ENCODE measurements at places on chromosomes 2 and 18.

GRCh38 chr2:74474481-74474880 lies 2.0 kb upstream of the MRPL53 start:
- no peak for DNase-seq

DNA sequence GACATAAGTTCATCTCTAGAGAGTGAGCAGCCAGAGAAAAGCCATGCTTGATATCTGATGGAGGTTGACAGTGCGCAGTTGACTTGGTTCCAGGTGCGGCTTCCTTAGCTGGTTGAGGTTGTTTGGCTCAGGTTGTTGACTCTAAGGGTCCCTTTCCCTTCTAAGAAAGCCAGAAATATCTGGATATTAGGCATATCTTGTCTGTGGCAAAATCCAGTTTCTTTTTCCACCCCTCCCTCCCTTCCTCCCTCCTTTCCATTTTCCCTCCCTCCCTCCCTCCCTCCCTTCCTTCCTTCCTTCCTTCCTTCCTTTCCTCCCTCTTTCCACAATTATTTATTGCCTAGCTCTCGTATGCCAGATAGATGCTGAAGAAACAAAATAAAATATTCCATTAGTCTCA lies 82.6 kb upstream of the TNP1 start:
- DNase-seq, result no peak

DNA sequence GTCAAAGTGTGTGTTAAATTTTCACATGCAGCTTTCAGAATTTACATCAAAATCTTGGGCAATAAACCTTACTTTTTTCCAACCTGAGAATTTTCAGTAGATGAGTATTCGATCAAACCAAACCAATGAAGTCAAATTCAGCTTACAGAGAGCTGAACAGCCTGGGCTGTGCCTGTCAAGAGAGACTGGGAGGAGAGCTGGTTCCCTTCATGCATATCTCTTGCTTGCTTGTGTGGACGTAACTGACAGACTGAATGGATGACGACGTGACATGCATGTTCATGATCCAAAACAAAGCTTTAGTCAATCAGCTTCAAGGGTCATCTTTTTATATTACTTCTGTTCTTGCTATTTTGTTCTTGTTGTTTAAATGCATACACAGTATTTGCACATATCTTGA lies 145.2 kb downstream of the GALNT3 start:
- DNase-seq, result no peak

GRCh38 chr2:170217778-170218251 lies 39.9 kb downstream of the MYO3B start:
- no peak for DNase-seq

DNA sequence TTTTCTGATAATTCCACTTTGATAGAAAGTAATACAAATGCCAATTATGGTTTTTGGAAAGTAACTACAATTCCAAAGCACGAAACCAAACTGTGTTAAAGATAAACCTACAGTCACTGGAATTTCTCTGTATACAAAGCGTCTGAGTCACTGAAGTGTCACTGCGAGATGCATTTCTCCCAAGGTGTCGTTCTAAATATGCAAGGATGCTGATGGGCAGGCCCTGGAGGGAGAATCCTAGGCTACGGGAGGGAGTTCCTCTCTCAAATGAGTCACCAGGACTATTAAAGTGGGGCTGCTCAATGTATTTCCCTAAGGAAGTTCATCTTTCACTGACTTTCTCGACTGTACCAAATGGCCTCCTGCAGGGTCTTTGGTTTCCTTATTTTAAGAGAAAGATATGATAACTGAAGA lies 163.8 kb upstream of the STK17B start:
- DNase-seq, result no peak

GRCh38 chr2:241984658-241985057 lies 115.1 kb downstream of the RTP5 start:
- no peak for DNase-seq

DNA sequence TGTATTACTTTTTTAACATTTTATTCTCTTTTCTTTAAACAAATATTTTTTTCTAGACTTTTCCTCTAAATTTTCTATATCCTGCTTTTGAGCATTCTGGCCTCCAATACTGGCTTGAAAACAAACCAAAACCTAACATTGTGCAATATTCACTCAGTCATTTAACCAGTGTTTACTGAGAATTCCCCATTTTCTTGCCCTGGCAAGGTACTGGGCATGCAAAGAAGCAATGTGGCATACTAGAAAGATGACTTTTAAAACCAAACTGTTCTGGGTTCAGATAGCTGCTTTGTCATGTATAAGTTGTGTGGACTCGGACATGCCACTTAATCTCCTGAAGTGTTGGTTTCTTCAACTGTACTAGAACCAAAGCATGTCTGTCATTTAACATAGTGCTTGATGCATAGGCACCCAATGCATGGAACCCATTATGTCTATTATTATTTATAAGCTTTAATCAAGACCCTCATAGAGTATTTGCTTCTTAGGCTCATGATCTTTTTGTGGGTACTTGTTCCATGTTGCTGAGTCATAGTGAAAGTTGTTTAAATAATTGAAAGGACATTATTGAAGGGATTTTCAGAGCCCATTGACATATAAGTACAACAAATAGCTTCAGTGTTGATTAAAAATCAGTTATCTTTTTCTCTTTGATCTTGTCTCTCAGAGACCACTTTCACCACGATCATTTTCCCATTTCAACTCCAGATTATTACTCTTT lies 185.4 kb upstream of the OSR1 start:
- no peak for DNase-seq

GRCh38 chr2:46306988-46307655 lies 9.9 kb downstream of the EPAS1 start:
- no peak for DNase-seq

GRCh38 chr2:163736433-163737189 lies 803 bp upstream of the FIGN start:
- DNase-seq, result no peak

GRCh38 chr18:78295262-78295661 lies 684.4 kb upstream of the SALL3 start:
- no peak for DNase-seq

- DNase-seq, result no peak
Measured at GRCh38 chr2:23468474-23469141, 83.6 kb downstream of the KLHL29 start.

GRCh38 chr2:190575263-190575662 lies 40.7 kb upstream of the NEMP2 start:
- DNase-seq, result no peak

GRCh38 chr18:3449512-3450011 lies 410 bp upstream of the TGIF1 start:
- peak; percentile 35 for DNase-seq

DNA sequence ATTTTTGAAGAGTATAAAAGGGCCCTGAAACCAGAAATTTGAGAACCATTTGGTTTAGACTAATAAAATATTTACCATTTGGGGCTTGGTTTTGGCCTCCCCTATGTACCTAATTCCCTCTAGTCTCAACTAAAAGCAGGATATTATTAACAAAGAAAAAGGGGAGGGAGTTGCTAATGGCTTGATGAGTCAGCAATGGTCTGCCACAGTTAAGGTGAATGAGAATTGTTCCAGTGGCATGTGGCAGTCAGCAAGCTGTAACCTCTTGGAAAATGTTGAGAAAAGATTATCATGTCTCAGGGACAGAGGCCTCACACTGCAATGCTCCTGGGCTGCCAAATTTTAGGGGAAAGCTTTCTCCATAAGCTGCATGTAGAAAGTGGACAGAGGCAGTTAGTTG lies 20.1 kb upstream of the SLC39A10 start:
- DNase-seq, result no peak

DNA sequence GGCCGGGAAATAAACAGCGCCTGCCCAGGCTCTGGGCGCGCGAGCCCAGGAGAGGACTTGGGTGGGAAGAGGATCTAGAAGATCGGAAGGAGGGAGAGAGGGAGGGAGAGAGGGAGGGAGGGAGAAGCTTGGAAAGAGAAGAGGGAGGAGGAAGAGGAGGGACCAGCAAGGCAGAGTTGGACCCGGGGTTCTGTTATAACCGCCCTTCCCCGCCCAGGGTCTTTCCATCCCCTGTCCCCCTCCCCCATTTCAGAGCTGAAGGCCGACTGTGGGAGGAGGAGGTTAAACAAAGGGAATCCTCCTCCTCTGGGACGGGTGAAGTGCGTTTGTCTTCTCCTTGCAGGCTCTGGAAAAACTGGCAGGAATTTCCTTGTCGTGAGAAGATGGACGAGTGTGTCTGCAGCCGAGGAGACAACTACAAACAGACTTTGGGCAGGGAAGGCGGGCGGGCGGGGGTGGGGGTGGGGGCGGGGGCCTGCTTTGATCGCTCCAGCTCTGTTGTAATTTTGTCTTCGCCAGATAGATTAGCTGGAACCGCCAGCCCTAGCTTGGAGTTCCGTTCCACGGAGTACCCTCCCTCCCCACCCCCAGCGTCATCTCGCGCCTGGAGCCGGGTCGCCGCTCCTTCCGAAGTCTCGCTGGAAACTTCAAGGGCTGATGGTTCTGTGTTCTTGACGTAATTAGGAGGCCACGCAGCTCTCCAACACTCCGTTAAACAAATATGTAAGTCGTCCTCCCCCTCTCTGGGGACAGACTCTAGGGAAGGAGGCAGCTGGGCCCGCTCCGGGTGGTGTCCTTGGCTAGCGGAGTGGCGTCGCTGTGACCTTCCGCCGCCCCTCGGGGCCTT lies 6.4 kb upstream of the SP9 start:
- no peak for DNase-seq

- no peak for DNase-seq
Measured at GRCh38 chr2:170106102-170106840, 71.7 kb upstream of the MYO3B start.

DNA sequence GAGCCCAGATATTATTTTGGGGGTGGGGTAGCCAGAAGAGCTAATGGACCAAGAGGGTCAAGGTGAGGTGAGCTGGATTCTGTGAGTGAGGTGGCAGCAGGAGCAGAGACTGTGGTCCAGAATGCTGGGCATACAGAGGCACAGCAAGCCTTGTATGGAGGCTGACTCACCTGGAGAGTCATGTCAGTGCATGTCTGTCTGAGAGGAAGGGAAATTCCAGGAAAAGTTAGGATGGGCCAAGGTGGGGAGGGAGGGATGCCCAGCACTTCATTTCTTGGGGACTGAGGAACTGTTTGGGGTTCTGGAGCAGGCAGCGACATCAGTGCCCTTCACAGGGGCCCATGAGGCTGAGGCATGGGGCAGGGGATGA lies 21.1 kb downstream of the PER2 start:
- DNase-seq, result no peak

DNA sequence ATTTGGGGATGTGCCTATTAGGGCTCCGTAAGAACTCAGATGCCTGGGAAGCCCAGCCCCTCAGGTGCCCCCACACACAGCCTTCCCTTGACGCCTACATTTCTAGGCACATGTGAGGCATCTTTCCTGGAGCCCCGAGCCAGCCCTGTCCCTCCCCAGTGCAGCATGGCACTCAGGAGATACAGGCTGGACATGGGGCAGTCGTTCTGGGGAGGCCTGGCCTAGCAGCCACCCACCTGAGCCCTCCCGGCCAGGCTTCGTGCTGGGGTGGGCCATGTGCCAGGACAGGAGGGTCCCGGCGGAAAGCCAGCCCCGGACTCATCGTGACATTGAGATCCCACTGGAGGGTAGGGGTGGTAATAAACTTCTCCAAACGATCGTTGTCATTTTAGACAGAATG lies 15.2 kb downstream of the BOK start:
- DNase-seq, result no peak

DNA sequence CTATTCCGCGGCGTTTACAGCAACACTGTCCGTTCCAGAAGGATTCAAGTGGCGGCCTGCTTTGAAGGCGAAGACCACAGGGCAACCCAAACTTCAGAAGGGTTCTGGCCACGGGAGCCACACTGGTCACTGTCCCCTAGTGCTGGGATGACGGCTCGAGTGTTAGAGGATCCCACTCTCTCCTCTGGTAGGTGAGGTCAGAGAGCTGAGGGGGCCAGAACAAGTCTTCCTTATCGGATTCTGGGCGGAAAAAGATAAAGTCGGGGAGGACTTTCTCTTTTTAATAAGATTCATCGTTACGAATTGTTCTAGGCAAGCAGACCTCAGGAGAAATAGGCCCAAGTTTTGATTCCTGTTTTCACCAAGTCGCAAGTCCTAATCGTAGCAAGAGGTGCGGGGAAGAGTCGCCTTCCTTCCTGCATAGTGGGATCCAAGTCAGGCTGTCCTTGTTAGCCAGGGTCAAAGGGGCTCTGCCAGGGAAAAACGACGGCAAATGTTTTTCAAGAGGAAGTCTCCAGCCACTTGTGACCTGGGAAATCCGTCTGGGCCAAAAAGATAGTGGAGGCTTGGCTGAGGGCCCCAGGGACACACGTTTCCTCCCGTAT lies 864 bp upstream of the MYL12A start:
- DNase-seq, result no peak

GRCh38 chr18:5909125-5909524 lies 13.8 kb upstream of the TMEM200C start:
- no peak for DNase-seq

GRCh38 chr18:75482880-75483279 lies 55.4 kb upstream of the SMIM21 start:
- DNase-seq, result no peak

DNA sequence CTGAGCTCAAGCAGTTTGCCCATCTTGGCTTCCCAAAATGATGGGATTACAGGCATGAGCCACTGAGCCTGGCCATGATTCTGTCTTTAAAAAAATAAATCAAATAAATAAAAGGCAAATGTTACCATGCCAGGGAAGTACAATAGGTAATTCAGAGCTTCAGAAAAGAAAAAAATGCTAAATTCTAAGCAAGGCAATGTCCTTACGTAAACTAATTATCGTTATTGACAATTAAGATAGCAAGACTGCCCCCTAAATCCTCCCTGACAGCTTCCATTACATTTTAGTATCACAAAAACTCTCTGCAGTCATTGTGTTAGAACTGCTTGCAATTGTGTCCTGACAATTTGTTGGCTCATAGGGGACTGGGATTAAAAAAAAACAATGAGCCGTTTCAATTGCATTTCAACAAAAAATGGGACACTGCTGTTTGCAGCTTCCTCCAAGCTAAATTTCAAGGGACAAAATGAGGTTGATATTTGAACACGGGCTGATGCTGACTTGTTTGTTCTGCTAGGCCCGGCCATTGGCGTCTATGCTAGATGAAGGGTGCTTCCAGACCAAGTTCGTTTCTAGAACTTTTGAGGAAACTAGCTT lies 88.9 kb downstream of the MOGAT1 start:
- DNase-seq, result no peak

- no peak for DNase-seq
Measured at GRCh38 chr2:47534179-47534919, 131.4 kb downstream of the MSH2 start.

DNA sequence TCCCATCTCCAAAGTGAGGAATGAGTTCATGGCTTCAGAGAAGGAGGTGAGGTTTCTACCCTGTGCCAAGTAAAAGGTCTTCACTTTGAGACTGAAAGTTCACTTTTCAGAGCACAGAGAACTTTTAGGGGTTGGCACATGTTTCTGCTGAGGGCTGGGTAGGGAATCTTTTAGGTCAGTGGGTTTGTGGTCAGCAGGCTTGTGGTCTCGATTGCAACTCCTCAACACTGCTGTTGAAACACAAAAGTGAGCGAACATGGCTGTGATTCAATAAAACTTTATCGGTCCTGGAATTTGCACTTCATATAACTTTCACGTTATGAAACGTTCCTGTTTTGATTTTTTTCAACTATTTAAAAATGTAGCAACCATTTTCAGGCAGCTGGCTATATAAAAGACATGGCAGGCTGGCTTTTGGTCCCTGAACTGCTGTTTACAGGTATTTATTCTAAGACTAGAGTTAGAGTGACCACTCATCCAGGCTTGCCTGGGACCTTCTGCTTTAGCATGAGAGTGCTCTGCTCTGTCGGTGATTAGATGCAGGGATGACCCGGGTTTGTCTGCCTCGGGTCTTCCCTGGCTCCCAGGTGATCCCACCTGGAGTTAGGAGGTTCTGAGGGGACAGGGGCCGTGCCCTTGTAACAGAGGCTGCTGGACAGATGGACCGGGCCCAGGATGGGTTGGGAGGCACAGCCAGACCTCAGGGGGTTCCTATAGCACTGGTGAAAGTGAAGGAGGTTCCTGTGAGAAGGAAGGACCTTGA lies 62.7 kb upstream of the TAF1B start:
- DNase-seq, result no peak

GRCh38 chr2:12106440-12107080 lies 360.1 kb downstream of the LPIN1 start:
- DNase-seq, result no peak

Measured in GDM1 (cell line).